ENCODE measurements at places on chromosomes 1 and 21. TPM values are rescaled to one million over a fixed set of nuclear protein-coding genes. Genes with fewer than 3 reads are reported as not detected.

- peak; percentile 73 for DNase-seq
Observed at GRCh38 chr1:204357551-204358490, 1.9 kb downstream of the PLEKHA6 start.

- DNase-seq = no peak
Observed at GRCh38 chr21:45888386-45889009, 93.1 kb upstream of the COL6A1 start.

DNA sequence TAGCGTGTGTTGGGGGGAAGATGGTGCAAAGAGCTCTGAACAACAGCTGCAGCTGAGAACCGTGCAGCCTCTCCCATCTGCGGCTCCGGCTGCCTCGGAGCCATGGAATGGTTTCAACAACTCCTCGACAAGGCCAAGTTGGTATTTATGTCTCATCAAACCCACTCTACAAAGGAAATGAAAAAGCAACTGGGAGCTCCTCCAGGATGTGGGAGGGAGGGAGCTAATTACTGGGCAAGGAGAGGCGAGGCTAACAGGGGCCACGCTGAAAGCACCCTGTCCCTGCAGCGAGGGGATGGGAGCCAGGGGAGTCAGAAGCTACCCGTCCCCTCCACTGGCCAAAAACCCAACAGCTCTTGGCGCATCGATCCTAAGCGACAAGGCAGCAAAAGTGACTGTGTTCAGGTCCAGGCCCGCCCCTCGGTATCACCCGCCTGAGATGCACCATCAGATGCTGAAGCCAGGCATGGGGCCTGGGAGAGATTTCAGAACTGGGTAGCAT, 63.1 kb downstream of the ACOT7 start:
- DNase-seq = no peak

DNA sequence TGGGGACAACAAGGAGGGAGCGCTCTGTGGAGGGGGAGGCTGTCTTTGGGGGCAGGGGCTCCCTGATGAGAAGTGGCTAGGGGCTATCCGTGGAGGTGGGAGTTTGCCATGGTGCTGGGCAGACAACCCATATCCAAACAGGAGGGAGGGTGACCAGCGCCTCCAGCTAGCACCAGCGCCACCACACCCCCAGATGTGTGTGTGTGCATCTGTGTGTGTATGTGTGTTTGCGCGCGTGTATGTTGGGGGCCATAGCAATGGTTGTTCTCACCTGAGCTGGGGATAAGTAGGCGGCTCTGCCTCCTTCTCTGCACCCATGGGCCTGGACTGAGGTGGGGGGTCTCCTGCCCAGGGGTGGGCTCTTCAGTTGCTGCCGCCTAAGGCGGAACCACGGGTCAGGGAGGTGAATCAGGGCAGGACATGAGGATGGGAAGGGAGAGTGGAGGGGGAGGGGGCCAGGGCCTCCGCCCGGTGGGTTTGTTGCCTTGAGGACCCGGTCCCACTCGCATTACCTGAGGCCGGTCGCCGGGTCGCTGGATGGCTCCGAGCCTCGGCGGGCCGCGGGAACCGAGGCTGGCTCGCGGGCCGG, 345 bp downstream of the HPCAL4 start:
- peak; percentile 20 for DNase-seq

The TBX19 gene
- total RNA-seq = 2.7 TPM

The USH2A gene
- 0.37 TPM for total RNA-seq

The PCSK9 gene
- total RNA-seq = 171 TPM

GRCh38 chr1:68826836-68827235, 330.0 kb upstream of the DEPDC1 start:
- no peak for DNase-seq

The MYBPHL gene
- total RNA-seq = not detected

- DNase-seq = no peak
Observed at GRCh38 chr1:181259026-181259745, 170.7 kb downstream of the IER5 start.

- peak; percentile 56 for DNase-seq
Observed at GRCh38 chr21:43827015-43827611, 37.7 kb downstream of the RRP1 start.

DNA sequence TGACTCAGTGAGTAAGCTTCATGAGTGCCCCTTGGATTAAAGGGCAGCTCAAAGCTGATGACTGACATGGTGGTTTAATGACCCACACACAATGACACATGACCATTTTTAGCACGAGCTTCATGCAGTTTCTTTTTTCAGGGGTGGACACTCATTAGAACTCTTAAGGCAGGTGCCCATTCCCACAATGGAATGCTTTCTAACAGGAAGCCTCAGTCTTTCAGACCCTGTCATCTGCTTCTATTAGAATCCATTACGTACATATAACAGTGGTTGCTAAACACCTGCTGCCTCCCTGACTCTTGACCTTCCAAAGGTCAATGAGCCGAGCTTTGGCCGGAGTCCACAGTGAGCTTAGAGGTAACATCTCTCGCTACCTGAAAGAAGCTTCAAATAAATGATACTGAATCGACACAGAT, 27.4 kb downstream of the AKNAD1 start:
- no peak for DNase-seq

The TMOD4 gene
- total RNA-seq = not detected

The C1orf105 gene
- not detected for total RNA-seq

The TCHH gene
- total RNA-seq = not detected

- no peak for DNase-seq
Observed at GRCh38 chr1:180542838-180543145, 16.0 kb upstream of the OVAAL start.

The COA7 gene
- 23.3 TPM for total RNA-seq

DNA sequence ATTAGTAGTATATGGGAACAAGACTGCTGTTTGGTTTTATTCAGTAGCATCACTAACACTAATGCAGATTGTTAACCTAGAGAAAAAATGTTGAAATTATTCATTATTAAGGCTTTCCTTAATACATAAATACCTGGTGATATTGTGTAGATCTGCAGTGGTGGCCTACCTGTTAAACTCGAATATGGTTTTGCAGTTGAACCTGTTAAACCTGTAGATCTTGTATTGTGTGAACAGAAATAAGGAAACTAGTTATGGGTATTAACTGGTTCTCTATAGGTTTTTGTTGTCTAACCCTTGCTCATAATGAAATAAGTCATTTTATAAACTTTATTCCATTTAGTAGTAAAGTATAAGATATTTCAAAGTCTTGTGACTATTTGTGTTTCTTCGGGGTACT, 23.9 kb downstream of the PKN2 start:
- no peak for DNase-seq

The TMEM53 gene
- total RNA-seq = 6.0 TPM

The RGSL1 gene
- not detected for total RNA-seq

The CAPN8 gene
- total RNA-seq = not detected

- peak; percentile 66 for DNase-seq
Observed at GRCh38 chr1:6185635-6186382, 5.7 kb upstream of the CHD5 start.

The PAQR6 gene
- total RNA-seq = 11.5 TPM

GRCh38 chr1:179677882-179678281, 65.2 kb upstream of the FAM163A start:
- DNase-seq = no peak

DNA sequence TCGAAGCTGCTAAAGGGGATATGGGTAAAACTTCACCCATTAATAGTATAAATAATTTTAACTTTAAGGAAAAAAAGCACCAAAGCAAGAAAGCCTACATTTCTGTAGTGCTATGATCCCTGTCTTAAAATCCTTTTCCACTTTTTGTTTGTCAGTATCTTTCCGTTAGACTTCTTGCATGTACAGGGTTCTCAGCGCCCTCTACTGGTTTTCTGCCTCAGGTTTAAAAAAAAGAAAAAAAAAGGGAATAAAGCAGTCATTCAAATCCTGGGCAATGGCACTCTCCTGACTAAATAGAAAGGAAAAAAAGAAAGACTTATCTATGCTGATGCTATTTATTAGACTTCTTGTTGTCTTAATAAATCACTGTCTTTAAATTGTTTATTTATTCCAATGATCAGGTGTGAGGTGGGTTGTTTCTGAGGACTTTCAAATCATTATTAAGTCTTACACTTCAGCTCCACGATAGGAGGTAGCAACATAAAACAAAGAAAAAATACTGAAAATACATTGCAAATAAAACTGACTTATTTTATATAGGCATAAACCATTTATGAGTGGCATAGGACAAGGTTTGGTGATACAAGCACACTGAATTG, 475.4 kb upstream of the NR5A2 start:
- peak; percentile 6 for DNase-seq

The NTMT2 gene
- not detected for total RNA-seq

GRCh38 chr1:243792891-243793290, 57.2 kb downstream of the AKT3 start:
- DNase-seq = no peak

DNA sequence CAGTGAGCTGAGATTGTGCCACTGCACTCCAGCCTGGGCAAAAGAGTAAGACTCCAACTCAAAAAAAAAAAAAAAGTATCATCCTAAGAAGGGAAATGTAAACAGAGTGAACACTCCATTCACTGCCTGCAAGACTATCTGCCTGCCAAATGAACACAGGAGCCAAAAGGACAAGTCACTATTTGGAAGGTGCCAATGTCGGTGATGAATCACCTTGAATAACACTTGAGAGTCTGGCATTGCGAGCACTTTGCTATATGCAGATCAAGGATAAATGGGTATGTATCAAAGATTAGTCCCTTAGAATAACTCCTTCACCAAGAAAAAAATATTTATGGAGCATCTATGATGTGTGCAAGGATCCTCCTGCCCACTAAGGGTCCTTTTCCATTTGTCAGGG, 6.6 kb downstream of the UBR4 start:
- DNase-seq = no peak

The AMPD1 gene
- total RNA-seq = 0.10 TPM

DNA sequence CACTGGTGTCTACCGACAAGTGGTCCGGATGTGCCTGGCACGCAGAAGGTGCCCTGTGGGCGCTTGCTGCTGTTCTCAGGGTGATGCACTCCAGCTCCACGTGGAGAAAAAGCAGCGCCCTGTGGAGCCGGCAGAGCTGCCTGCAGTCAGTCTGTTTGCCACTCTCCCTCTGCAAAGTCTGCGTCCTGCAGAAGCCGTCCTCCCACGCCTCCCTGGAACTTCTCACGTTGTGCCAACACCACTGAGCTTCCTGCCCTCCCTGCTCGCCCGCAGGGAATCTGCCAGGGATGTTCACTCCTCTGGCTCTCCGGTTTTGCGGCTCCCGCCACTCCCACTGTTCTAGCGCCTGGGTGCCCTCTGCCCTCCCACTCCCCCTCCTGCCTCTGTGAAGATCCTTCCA, 19.8 kb upstream of the UBXN10 start:
- no peak for DNase-seq

GRCh38 chr1:45793942-45794604, 9.3 kb upstream of the MAST2 start:
- DNase-seq = no peak

- no peak for DNase-seq
Observed at GRCh38 chr1:240122639-240123613, 31.2 kb downstream of the FMN2 start.

Measured in H7 (cell line).